Uterus (tissue), 4 donors: ENCODE measurements at places on chromosomes 7 and 10. TPM values are rescaled to one million over a fixed set of nuclear protein-coding genes. Genes with fewer than 3 reads are reported as not detected.
A peak's percentile ranks its signal among the peaks of the same experiment; 100 is the strongest.

DNA sequence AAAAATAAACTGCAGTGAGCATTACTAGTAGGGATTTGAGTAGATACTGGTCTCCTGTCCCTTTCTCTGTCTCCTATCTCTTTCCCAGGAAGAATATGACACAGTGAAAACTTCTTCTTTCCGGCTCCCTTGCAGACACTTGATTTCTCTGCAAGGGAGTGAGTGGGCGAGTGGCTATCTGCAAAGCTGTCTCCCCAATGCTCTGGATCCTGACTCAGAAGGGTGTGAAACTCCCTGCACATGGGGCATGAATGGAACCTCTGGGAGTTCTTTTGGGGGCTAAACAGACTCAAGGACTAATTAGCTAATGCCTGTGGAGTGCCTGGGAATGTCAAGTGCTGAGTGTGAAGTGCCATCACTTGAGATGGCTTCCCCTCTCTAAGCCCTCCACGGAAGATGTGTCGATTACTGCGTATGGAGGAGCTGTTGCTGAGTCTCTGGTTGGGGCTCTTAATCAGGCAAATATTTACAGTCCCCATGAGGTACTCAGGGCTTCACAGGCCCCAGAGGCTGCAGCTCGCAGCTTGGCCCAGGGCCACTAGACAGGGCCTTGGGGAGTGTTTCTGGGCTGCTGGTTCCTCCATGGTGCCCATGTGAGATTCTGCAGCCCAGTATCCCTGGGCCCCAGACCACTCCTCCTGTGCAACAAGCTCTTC, 139.8 kb downstream of the RPS24 start:
- H3K27me3 ChIP-seq, result no peaks in the 10 kb centered on the region
- H3K36me3 ChIP-seq, result no peaks in the 10 kb centered on the region
- H3K4me3 ChIP-seq, result no peak overlapping the region
- no peaks in the 10 kb centered on the region for H3K4me1 ChIP-seq

DNA sequence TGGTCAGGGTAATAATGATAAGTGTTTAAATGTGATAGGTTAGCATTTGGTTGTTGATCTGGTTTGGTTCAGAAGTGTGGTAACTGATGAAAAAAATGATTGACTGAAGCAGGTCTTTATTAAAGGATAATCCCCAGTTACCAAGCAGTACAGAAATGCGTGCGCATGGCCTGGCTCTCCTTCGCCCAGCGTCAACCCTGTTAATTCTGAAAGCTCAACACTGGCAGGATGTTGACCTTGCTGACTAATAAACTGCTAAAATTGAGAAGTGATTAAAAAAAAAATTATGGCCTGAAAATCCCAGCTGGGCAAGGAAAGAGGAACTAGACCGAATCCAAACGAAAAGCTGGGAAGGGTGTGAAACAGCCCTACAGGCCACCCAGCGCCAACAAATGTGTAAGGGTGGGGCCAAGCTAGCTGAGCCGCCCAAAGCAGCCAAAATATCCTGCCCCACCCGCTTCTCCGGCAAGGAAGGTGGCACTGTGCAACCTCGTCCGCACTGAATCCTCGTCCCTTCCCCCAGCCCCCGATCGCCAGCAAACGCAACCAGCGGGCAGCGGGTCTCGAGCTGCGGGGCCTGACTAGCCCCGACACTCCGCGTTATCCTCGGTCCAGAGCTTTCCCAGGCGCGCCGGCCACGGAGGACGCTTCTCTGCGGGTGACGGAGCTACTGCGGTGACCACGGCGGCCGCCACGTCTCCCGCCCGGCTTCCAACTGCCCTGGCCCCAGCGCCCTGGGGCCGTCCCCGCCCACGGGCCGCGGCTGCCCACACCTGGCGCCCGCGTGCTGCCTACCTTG, 561 bp downstream of the SHTN1 start:
- H3K36me3 ChIP-seq, result no peaks in the 10 kb centered on the region
- H3K27me3 ChIP-seq, result no peaks in the 10 kb centered on the region
- H3K27ac ChIP-seq, result peak overlapping the region; percentile 28
- peak overlapping the region; percentile 58 for H3K4me3 ChIP-seq
- DNase-seq, result peak; percentile 17

The MRPS17 gene
- 3.2 TPM for total RNA-seq

The ASB10 gene
- not detected for total RNA-seq

The LRRC72 gene
- total RNA-seq, result not detected

The ASAH2 gene
- total RNA-seq, result 1.6 TPM
